ENCODE measurements at places on chromosomes 7 and 10.

DNA sequence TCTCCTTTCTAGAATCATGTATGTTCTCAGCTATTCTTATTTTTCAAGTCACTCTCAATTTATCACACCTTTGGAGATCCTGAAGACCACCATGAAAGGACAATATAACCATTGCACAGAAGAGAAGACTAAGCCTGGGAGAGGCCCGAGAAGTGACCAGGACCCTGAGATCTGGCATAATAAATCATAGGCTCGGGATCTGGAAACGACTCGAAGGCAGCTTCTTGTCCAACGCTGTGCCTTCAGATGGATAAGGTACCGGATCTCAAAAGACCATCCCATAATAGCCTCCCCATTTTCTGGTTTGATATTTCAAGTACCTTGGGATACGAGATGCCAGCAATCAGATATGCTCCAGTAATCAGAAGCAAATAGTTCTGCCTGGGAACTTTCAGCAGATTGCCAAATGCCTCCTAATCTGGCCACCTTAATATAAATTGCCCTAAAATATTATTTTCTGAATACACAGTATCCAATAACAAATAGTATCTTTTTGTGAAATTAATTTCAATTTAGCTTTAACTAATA lies 179.2 kb upstream of the ZMIZ1 start:
- DNase-seq, result no peak

DNA sequence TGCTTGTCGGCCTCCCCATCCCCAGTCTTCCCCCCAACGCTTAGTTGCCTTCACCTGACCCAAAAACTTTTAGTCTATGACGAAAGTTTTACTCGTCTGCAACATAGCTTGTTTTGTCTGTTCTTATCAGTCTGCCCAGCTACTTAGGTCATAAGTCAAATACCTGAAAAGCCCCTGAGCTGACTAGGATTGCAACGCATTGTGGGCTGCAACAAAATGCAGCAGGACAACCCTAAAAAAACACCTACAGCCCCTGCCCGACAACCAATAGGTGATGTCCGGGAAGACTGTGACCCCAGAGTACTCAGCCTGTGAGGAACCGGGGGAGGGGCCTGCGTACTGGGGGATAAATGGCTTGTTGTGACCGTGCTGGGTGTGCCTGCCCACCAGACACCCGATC lies 19.3 kb upstream of the GPER1 start:
- no peak for DNase-seq

- no peak for DNase-seq
Measured at GRCh38 chr10:71250405-71250804, 38.0 kb downstream of the UNC5B start.

GRCh38 chr10:105063796-105064195 lies 422.7 kb downstream of the SORCS3 start:
- peak; percentile 16 for DNase-seq

GRCh38 chr7:16801111-16801542 lies 3.7 kb downstream of the AGR2 start:
- DNase-seq, result peak; percentile 74

GRCh38 chr7:90312745-90313144 lies 8.4 kb downstream of the FAM237B start:
- peak; percentile 15 for DNase-seq

- peak; percentile 36 for DNase-seq
Measured at GRCh38 chr7:131027287-131027773, 293.3 kb upstream of the KLF14 start.

- DNase-seq, result no peak
Measured at GRCh38 chr7:91596287-91596686, 284.2 kb downstream of the MTERF1 start.

- no peak for DNase-seq
Measured at GRCh38 chr10:96570983-96571964, 15.5 kb downstream of the TM9SF3 start.

DNA sequence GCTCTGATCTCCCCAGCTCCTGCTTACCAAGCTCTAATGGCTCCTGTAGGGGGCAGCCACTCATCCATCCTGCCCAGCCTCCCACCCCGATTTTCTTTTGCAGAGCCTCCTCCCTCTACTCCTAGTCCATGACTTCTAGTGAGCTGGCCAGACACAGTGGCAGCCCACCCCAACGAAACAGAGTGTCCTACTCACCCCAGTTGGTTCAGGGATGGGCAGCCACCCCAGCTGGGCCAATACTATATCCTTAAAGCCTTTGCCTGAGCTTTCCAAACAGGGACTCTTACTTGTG lies 77.1 kb downstream of the GRID1 start:
- no peak for DNase-seq

- DNase-seq, result no peak
Measured at GRCh38 chr7:43952028-43952427, 25.8 kb downstream of the UBE2D4 start.

DNA sequence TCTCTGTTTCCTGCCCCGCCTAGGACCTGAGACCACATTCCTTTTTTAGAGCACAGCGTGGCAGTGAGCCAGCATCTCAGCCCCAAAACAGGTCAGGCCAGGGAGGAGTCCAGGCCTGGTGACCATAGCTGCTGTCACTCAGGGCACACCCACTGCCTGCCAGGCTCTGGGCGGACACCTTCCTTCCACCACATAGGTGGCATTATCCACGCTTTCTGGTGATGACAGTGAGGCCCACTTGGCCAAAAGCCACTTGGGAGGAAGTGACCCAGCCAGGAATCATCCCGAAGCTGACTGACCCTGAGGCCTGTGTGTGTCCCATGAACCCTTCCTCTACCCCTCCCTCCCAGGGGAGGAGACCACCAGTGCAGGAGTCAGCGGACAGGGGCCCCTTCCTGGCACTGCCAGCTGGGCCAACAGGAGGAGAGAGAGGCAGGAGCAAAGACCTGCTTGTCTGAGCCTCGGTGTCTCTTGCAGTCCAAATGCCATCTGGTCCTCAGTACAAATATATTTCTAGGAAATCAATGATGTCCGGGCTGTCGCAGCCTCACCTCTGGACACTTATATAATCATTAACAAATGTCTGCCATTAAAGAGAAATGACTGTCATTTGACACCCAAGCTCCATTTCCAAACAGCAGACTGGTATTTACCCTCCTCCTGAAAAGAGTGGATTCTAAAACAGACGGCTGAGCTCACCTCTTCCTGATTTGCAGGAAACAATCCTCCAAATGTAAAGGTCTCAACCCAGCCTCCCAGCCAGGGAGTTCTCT lies 63.0 kb downstream of the ABRAXAS2 start:
- no peak for DNase-seq

GRCh38 chr10:29804025-29804852 lies 169.5 kb upstream of the SVIL start:
- peak; percentile 99 for DNase-seq

DNA sequence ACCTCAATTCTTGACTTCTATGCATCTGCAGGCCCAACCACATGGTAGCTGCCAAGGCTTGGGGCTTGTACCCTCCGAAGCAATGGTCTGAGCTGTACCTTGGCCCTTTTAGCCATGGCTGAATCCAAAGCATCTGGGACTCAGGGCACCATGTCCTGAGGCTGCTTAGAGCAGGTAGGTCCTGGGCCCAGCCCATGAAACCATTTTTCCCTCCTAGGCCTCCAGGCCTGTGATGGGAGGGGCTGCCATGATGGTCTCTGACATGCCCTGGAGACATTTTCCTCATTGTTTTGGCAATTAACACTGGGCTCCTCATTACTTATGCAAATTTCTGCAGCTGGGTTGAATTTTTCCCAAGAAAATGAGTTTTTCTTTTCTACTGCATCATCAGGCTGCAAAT lies 417.8 kb upstream of the LRRN3 start:
- DNase-seq, result no peak

GRCh38 chr7:82713506-82713905 lies 269.9 kb upstream of the CACNA2D1 start:
- no peak for DNase-seq

GRCh38 chr10:72184156-72184555 lies 31.7 kb upstream of the ANAPC16 start:
- DNase-seq, result no peak

DNA sequence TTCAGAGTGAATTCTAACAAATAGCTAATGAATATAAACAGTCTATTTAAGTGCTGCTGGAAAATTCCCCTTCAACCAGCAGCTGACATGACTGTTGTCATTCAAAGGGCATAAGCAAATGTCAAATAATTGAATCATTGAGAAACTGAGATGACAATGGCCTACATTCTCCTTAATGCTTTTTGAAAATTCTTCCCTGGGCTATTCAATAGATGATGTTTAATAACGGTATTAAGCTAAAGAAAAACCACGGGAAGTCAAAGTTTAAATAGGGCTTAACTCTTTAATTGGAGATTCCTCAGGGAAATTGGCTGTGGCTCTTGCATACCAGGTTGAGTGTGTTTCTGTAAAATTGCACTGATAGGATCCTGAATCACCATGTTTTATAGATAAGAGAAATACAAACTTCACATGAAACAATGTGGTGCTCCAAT lies 77.0 kb downstream of the ARL4A start:
- DNase-seq, result no peak

Data from fibroblast of skin of back (primary cell).